ENCODE measurements at places on chromosomes 3 and 15. TPM values are rescaled to one million over a fixed set of nuclear protein-coding genes. Genes with fewer than 3 reads are reported as not detected.

Gene GOLGA6L25
- total RNA-seq, result not detected

Gene SCN11A
- total RNA-seq, result 0.09 TPM

Gene CKMT1B
- 0.25 TPM for total RNA-seq

- no peaks in the 10 kb centered on the region for H3K36me3 ChIP-seq
- H3K4me1 ChIP-seq, result peaks cover 26% of the 10 kb centered on the region
- no peak overlapping the region for H3K27ac ChIP-seq
- H3K27me3 ChIP-seq, result peaks cover 6% of the 10 kb centered on the region
- no peak overlapping the region for H3K4me3 ChIP-seq
These were observed 25.6 kb upstream of the VPS8 start for GRCh38 chr3:184786280-184786941.

GRCh38 chr3:66479532-66479947, 21.3 kb downstream of the LRIG1 start:
- no peak overlapping the region for H3K4me3 ChIP-seq
- peaks cover 9% of the 10 kb centered on the region for H3K36me3 ChIP-seq
- peak overlapping the region; percentile 78 for H3K27ac ChIP-seq
- DNase-seq, result no peak
- H3K4me1 ChIP-seq, result peaks cover 69% of the 10 kb centered on the region

DNA sequence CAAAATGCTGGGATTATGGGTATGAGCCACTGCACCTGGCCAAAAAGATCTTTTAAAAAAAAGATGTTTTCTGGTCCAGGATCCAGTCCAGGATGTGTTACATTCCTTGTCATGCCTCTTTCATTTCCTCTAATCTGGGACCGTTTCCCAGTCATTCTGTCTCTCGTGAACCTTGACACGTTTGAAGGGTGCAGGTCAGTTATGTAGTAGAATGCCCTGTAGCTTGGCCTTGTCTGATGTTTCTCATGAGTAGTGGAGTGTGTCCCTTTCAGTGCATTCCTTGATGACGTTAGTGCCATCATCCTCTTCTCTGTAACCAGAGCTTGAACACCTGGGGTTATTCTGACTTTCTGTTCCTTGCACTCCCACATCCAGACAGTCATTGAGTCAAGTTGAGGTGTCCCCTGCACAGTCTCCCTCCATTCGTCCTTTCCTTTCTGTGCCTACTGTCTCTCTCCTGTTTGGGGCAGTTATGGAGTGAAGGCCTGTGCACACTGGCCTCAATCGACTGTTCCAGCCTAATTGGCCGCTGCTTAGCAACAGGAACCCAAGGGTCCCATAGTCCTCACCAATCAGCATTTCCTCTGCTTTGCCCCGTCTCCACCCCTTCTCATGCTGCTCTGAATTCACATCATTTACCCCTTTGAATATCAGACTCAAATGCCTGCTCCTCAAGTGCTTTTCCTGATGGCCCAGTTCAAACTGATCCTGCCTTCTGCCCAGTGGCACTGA, 5.5 kb downstream of the FAM81A start:
- peaks cover 2% of the 10 kb centered on the region for H3K4me1 ChIP-seq
- no peak for DNase-seq

- no peaks in the 10 kb centered on the region for H3K27me3 ChIP-seq
- no peak overlapping the region for H3K4me3 ChIP-seq
- DNase-seq, result no peak
- H3K27ac ChIP-seq, result no peak overlapping the region
- peaks cover 13% of the 10 kb centered on the region for H3K4me1 ChIP-seq
- H3K36me3 ChIP-seq, result peaks cover 28% of the 10 kb centered on the region
These were observed 21.4 kb downstream of the FAM98B start for GRCh38 chr15:38475361-38475760.

GRCh38 chr3:48018841-48019240, 2.6 kb upstream of the MAP4 start:
- no peaks in the 10 kb centered on the region for H3K36me3 ChIP-seq
- H3K27ac ChIP-seq, result no peak overlapping the region
- H3K4me3 ChIP-seq, result no peak overlapping the region
- H3K4me1 ChIP-seq, result peaks cover 36% of the 10 kb centered on the region
- no peak for DNase-seq

GRCh38 chr15:45326280-45326679, 52.1 kb downstream of the GATM start:
- H3K4me3 ChIP-seq, result no peak overlapping the region
- H3K36me3 ChIP-seq, result no peaks in the 10 kb centered on the region
- peaks cover 12% of the 10 kb centered on the region for H3K27me3 ChIP-seq
- no peak for DNase-seq

DNA sequence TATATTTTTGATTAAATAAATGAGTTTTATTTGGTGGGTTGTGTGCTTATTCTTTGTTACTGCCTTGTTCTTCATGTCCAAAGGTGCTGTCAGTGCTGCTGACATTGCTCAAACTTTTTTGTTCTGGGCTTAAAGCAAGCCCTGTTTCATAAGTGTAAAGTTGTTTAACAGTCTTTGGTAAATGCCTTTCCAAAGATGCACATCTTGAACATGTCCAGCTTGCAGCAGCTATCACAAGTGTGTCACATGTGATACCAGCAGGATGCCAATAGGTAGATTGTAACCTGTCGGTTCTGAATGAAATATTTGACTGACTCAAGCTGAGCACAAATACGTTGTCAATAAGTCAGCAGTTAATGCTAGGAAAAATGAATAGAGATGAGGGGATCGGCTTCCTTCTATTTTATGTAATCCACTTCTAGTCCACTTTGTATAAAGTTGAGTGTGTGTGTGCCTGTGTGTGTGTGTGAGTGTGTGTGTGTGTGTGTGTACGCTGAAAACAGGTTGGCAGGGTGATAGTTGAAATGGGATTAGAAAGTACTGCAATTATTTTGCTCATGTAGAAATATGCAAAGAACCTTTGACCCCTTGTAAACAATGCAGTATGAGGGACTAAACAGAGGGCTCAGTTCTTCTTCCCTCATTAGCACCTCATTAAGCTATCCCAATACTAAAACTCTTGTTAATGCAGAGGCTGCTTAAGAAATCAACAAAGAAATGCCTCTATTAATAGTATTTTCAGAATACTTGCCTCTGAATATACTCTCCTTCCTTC, 986.5 kb downstream of the TUSC7 start:
- H3K27ac ChIP-seq, result no peak overlapping the region
- H3K4me1 ChIP-seq, result no peaks in the 10 kb centered on the region
- DNase-seq, result no peak
- H3K4me3 ChIP-seq, result no peak overlapping the region
- no peaks in the 10 kb centered on the region for H3K36me3 ChIP-seq

DNA sequence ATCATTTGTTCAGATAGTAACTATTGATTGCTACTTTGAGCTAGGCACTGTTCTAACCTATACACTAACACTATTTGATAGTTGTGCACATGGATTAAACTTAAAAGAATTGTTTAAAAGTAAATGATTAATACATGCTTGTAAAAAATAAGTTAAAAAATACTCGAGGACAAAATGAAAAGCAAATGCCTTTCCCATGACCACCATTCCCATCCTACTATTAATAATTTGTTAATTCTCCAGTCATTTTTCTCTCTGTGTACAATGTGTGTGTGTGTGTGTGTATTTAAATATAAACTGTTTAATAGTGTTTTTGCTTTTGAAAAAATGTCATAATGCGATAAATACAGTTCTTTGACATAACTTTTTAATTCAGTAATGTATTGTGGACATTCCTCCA, 78.7 kb upstream of the KCNMB2 start:
- no peak for DNase-seq
- no peaks in the 10 kb centered on the region for H3K36me3 ChIP-seq
- H3K27me3 ChIP-seq, result peaks cover 20% of the 10 kb centered on the region
- no peak overlapping the region for H3K27ac ChIP-seq
- no peaks in the 10 kb centered on the region for H3K4me1 ChIP-seq

- H3K4me3 ChIP-seq, result no peak overlapping the region
- H3K27me3 ChIP-seq, result no peaks in the 10 kb centered on the region
- H3K4me1 ChIP-seq, result peaks cover 21% of the 10 kb centered on the region
- no peak for DNase-seq
- no peak overlapping the region for H3K27ac ChIP-seq
These were observed 2.7 kb upstream of the LMAN1L start for GRCh38 chr15:74809956-74810355.
